ENCODE measurements at places on chromosomes 2 and 18.

GRCh38 chr18:44943311-44943881 is 262.7 kb downstream of the SETBP1 start:
- DNase-seq = no peak

- DNase-seq = no peak
Measured at GRCh38 chr18:59033974-59034373, 105.7 kb upstream of the SEC11C start.

GRCh38 chr18:48293954-48294898 is 115.0 kb downstream of the ZBTB7C start:
- no peak for DNase-seq

DNA sequence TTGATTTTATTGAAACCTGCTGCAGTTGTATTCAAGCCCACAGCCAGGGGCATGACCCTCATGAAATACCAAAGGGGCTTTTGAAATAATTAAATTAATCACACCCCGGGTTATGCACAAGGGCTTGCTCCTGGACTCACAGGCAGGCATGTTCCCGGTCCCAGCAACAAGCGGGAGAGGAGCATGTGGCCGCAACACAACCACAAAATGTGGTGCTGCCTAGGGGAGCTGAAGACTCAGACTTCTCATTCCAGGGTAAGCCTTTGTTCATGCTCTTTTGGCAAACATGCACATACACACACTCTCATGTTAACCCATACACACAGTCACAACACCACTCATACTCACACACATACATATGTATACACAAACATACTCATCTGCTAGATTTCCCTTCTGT is 233.7 kb upstream of the SMAD2 start:
- DNase-seq = no peak

DNA sequence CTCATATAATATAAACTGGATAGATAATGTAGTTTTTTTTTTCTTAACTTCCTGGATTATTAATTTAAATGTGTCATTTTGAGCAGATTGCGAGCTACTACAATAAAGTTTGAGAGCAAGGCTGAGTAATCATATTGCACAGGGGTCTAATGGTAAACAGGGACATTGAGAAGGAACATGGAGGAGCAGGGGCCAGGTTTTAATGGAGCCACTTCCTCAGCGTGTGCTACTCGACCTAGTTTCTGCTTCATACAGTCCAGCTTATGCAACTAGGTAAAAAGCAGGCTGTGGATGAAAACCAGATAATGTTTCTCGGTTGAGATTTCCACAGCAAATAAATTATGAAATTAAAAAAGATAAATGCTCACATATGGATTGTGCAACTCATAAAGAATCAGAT is 1915.7 kb upstream of the CELF4 start:
- DNase-seq = no peak

DNA sequence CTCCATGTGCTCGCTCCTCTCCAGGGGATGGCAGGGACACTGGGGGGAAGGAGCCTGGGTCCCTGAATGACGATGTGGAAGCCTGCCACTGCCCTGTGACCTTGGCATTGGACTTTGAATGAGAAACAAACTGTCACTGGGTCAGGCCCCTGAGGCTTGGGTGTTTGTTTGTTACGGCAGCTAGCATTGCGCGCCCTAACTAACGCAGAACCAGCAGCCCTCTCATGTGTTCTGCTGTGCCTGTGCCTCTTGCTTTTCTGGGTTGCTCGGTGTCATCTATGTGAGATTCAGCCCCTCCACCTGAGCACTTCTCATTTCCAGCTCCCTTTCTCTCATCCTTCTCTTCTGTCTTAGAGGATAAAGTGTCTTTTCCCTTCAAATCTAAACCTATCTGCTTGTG is 23.6 kb upstream of the INHBB start:
- no peak for DNase-seq

DNA sequence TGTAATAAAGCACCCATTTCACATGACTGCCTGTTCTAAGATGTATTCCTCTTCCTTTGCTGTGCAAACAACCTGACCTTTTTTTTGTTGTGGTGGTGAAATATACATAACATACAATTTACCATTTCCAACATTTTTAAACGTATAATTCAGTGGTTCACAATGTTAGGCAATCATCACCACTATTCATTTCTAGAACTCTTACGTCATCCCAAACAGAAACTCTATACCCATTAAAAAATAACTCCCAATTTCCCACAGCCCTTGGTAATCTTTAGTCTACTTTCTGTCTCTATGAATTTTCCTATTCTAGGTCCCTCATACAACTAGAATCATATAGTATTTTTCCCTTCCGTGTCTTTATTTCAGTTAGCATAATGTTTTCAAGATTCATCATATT is 36.7 kb downstream of the RND3 start:
- DNase-seq = no peak

GRCh38 chr2:200318940-200319435 is 12.5 kb downstream of the SPATS2L start:
- DNase-seq = no peak

DNA sequence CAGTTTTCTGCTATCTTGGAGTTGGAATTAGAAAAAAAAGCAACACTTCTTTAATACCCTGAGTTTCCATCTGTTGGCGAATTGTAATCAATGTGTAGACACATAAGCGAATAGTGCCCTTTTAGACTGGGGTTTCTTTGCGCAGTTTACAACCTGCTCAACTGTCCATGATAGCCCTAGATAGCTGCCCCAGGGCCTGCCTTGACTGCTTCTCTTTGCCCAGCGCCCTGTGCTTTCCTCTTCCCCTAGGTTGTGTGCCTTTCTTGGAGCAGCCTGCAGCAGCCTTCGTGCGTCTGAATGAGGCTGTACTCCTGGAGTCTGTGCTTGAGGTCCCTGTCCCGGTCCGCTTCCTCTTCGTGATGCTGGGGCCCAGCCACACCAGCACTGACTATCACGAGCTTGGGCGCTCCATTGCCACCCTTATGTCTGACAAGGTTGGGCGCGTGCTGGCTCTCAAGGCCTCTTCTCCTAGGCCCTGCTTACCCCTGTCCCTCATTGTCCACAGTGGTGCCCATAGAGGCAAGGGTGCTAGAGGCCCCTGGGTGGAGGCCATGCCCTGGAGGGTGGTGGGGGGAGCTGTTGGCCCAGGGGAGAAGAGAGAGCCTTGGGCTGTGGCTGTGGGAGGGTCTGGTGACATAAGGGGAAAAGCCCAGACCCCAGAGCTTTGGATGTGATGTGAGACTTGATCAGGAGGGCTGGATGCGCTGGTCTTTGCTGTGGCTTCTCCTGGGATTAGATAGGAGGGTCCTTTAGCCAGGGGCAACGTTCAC is 6.9 kb downstream of the SLC4A3 start:
- DNase-seq = no peak

DNA sequence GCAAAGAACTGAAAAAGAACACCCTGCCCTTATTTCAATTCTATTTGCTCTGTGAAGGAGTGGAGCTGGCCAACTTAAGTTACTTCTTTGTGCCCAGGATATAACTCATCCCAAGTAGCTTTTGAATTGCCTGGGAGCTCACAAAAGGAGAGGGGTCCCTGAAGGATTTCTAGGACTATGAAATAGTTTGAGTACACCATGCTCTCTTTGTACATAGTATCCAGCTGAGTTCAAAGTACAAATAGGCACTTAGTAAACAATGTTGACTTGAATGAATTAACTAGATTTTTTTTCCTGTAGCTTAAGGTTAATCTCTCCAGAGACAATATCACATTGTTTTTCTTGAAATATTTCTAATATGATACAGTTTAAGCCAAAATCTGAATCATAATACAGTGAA is 47.7 kb downstream of the ZC3H15 start:
- no peak for DNase-seq

- no peak for DNase-seq
Measured at GRCh38 chr2:241121008-241121407, 18.9 kb upstream of the MTERF4 start.

GRCh38 chr2:25369439-25369838 is 27.7 kb upstream of the DNMT3A start:
- no peak for DNase-seq

- DNase-seq = no peak
Measured at GRCh38 chr2:169796441-169796840, 2.2 kb upstream of the SSB start.

GRCh38 chr2:230879271-230879882 is 14.6 kb downstream of the ITM2C start:
- no peak for DNase-seq

- no peak for DNase-seq
Measured at GRCh38 chr2:192197357-192197756, 2.6 kb upstream of the TMEFF2 start.

GRCh38 chr2:82735336-82735735 is 1723.7 kb downstream of the SUCLG1 start:
- DNase-seq = no peak

- no peak for DNase-seq
Measured at GRCh38 chr2:162967811-162968210, 129.2 kb upstream of the KCNH7 start.

DNA sequence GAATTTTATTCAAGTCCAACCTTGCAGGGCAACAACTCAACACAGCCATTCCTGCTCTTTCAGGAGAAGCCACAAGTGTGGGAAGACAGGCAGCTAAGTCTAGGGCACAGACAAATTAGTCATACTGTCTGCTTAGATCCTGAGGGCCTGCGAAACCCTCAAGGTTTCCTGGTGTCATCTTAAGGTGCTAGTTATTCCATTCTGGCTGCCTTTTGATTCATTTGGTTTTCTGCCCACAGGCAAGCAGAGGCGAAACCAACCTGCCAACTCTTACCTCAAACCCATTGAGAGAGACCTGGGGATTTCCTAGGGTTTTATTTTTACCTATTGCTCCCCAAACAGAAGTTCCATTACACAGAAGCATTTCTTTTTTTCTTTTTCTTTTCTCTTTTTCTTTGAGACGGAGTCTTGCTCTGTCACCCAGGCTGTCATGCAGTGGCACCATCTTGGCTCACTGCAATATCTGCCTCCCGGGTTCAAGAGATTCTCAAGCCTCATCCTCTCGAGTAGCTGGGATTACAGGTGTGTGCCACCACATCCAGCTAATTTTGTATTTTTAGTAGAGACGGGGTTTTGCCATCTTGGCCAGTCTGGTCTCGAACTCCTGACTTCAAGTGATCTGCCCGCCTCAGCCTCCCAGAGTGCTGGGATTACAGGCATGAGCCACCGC is 23.7 kb upstream of the SCYGR1 start:
- DNase-seq = no peak

- no peak for DNase-seq
Measured at GRCh38 chr2:106540886-106541285, 53.7 kb downstream of the CD8B2 start.

- DNase-seq = no peak
Measured at GRCh38 chr2:58098254-58099095, 51.9 kb downstream of the VRK2 start.
